ENCODE measurements at places on chromosomes 7 and 10.

- DNase-seq, result no peak
Observed at GRCh38 chr7:149021725-149022062, 6.6 kb downstream of the PDIA4 start.

DNA sequence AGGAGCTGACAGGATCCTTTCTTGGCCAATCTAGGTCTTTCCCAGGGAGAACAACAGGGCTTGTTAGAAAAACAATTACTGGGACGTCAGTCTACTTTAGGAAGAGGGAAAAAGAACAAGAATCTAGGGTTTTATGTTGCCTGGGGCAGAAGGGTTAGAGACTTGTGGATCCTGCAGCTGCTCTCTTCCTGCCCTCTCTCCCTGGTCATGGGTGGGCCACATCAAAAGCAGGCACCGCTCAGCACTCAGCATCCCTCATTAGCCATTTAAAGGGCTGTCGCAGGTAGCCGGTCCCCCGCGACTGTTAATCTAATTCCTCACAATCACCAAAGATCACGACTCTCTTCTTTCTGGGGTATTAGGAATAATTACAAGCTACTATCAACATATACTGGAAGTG lies 631.9 kb downstream of the CALN1 start:
- no peak for DNase-seq

- no peak for DNase-seq
Observed at GRCh38 chr10:43196131-43196980, 58.1 kb downstream of the CSGALNACT2 start.

GRCh38 chr10:22609251-22609650 lies 105.1 kb downstream of the PIP4K2A start:
- no peak for DNase-seq

GRCh38 chr10:15433850-15434537 lies 62.9 kb upstream of the FAM171A1 start:
- no peak for DNase-seq

DNA sequence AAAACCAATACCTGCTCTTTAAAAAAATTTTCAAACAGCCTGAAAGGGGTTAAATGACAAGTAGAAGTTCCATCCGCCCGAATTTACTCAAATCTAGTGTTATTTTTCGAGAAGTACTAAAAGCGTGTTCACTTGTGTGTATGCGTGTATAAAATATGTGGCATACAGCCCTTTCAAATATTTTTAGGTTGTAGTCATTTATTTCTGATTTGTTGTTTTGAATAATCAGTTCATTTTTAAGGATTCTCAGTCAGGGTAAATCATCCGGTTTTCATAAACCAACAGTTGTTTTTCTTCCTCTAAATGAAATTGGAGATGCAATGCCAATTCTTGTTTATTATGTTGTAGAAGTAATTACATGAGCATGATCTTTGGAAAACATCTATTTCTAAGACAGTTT lies 6.9 kb upstream of the SUN1 start:
- no peak for DNase-seq

DNA sequence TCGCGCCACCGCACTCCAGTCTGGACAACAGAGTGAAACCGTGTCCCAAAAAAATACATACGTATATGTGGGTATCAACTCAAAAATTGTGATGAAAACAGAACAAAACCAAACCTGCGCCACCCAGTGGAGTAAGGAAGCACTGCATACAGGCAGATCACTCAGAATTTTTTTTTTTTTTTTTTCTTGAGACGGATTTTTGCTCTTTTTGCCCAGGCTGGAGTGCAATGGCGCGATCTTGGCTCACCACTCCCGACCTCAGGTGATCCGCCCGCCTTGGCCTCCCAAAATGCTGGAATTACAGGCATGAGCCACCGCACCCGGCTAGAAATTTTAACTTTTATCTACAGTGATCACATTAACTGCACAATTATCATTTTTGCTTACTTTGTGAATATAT lies 9.1 kb upstream of the TMEM236 start:
- DNase-seq, result no peak

- DNase-seq, result no peak
Observed at GRCh38 chr10:63313066-63313717, 152.6 kb downstream of the JMJD1C start.

DNA sequence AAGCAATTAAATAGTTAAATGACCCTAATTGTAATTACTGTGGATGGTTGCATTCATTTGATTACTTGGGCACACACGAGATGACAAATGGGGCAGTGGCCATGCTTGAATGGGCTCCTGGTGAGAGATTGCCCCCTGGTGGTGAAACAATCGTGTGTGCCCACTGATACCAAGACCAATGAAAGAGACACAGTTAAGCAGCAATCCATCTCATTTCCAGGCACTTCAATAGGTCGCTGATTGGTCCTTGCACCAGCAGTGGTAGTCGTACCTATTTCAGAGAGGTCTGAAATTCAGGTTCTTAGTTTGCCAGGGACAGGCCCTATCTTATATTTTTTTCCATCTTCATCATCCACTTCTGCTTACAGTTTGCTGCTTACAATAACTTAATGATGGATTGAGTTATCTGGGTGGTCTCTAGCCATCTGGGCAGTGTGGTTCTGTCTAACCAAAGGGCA lies 8.3 kb downstream of the PCBD1 start:
- no peak for DNase-seq

- DNase-seq, result no peak
Observed at GRCh38 chr7:26948617-26949118, 84.3 kb upstream of the SKAP2 start.

GRCh38 chr7:24767878-24768569 lies 10.8 kb upstream of the GSDME start:
- DNase-seq, result no peak

- no peak for DNase-seq
Observed at GRCh38 chr7:108038986-108039385, 36.0 kb upstream of the LAMB1 start.

- no peak for DNase-seq
Observed at GRCh38 chr10:47179291-47179647, 120.7 kb upstream of the GDF10 start.

DNA sequence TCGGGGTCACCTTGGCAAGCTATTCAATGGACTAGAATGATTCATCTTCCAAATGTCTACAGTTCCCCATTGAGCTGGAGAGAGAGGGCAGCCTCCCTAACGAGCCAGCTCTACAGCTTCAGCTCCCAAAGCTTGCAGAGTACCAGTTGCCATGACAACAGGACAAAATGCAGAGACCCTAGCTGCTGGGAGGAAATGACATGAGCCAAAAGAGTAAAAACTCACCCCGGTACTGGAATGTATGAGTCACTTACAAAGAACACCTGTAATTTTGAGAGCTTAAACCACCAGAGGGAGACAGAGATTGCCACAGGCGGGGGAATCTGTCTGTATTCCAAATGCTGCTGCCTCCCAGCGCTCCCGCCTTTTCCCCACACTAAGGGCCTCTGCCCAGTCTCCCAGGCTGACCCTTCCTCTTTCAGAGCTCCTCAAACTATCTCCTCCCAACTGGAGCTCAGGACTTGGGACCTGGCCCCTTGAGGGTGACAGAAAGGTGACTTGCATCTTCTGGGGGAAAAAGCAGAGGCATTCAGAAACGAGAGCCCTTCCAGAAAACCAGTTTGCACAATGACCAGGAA lies 95.5 kb downstream of the CUL2 start:
- no peak for DNase-seq

DNA sequence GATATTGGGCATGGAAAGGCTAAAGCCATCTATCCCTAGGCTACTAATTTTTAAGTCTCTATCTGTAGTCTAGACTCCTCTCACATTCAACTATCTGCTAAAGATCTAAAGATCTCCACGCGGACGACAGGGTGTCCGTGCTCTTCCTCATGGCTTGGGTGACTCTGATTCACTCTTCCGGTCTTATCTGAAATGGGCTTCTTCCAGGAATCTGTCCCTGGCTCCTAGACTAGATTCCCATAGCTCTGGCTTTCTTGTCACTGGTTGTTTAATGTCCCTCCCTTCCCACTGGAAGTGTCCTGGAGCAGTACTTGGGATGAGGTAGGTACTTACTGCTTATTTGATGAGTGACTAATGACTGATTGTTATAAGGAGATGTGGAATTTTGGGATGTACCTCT lies 62.0 kb upstream of the PODXL start:
- no peak for DNase-seq

GRCh38 chr10:93081318-93081717 lies 7.6 kb downstream of the CYP26A1 start:
- DNase-seq, result no peak

DNA sequence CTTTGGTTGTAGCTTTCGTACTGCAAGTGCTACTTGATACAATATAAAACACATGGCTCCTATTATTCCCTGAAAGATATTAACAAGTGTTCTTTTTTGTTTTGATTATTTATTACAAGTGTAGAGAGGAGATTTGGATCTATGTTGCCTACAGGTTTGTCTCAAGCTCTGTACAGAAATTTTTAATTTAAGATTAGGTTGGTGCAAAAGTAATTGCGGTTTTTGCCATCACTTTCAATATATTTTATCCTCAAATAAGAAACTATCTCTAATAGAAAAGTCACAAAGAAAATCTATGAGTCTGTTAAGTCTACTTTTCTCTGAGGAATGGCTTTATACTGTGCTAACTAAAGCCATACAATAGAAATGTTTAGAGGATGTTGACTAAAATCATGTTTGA lies 1086.1 kb downstream of the GRM8 start:
- DNase-seq, result no peak

Measured in cortex of kidney (tissue), 1 donor.